Hippocampal formation (tissue), 2 donors: ENCODE measurements at places on chromosomes 3 and 15.

DNA sequence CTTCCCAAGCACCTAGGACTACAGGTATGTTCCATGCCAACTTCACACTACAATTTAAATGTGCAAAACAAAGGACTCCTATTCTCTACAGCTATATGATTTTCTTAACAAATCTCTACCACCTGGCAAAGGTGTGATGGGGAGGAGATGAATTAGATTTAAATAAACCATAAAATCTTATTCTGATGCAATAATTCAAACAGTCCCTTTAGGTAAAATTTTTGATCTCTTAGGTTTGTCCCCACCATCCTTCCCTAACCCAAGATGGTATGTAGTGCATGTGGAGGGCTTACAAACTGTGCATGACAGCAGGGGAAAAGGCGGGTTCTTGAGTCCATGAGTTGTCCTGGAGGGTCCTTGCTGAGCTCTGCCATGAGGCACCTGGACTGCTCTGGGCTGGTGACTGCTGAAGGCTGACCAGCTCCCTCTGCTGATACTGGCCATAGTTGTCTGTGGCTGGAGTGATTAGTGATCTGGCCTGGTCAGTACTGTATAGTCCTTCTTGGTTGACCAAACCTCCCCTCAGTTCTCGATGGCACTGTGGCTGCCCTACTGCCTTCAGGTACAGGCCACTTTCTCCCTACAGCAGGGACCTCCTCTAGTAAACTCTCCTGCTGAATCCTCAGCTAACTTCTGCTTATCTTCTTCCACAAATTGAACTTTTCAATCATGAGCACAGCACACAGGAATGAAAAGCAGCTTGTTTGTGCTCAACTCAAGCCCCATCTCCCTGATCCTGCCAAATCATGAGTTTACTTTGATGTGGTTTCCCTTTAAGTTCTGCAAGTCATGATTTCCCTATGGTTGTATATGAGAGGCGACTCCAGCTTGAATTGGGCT, 30.1 kb downstream of the CFAP161 start:
- no peak for DNase-seq

- no peak for DNase-seq
Measured at GRCh38 chr15:69664572-69665571, 212.3 kb downstream of the RPLP1 start.

GRCh38 chr3:105765308-105765639, 103.5 kb downstream of the CBLB start:
- DNase-seq = no peak

DNA sequence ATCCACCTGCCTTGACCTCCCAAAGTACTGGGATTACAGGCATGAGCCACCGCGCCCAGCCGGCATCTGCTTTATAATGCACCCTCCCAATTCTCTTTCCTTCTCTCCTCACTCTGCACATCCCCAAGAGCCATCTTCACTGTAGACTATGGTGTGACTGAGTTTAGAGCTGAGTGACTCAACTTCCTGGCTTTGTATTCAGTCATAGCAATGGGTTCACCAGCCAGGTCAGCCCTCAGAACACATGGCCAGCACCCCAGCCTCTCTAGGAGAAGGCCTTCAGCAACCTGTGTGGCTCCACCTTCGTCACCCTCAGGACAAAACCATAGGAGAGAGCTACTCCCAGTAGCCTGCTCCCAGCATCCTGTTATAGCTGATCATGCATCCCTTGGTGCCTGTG, 33.0 kb downstream of the ARID3B start:
- DNase-seq = no peak

GRCh38 chr3:141266797-141267555, 35.4 kb downstream of the PXYLP1 start:
- DNase-seq = no peak

GRCh38 chr15:84669726-84670125, 11.7 kb upstream of the NMB start:
- DNase-seq = no peak

- no peak for DNase-seq
Measured at GRCh38 chr3:17052363-17052762, 167.6 kb downstream of the PLCL2 start.

DNA sequence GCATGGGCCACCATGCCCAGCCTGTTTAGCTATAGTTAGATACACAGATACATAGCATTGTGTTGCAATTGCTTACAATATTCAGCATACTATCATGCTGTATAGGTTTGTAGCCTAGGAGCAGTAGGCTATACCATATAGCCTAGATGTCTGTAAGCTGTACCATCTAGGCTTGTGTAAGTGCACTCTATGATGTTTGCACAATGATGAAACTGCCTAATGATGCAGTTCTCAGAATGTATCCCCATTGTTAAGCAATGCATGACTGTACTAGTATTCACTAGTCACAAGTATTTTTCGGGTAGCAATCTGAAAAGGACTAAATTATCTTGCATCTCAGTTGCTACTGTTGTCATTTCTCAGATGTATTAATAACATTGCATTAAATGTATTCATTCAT, 16.0 kb downstream of the PIGB start:
- no peak for DNase-seq

GRCh38 chr3:16808393-16809107, 76.2 kb upstream of the PLCL2 start:
- DNase-seq = no peak

DNA sequence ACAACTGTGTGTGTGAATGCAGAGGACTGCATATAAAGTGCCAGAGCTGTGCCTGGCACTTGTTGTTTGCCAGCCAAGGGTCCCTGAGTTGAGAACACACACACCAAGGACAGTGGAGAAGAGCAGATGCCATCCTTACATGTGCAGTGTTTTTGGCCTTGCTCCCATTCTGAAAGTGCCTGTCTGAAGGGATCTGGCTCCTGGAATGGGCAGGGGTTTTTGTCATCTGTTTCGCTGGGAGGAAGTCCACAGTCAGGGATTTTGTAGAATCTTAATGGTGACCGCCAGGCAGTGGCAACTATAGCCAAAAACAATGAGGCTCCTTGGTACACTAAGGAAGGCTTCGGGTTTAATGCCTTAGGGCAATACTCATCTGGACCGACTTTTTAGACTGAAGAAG, 63.7 kb downstream of the DUT start:
- no peak for DNase-seq

GRCh38 chr3:195154793-195155535, 116.0 kb downstream of the XXYLT1 start:
- no peak for DNase-seq

DNA sequence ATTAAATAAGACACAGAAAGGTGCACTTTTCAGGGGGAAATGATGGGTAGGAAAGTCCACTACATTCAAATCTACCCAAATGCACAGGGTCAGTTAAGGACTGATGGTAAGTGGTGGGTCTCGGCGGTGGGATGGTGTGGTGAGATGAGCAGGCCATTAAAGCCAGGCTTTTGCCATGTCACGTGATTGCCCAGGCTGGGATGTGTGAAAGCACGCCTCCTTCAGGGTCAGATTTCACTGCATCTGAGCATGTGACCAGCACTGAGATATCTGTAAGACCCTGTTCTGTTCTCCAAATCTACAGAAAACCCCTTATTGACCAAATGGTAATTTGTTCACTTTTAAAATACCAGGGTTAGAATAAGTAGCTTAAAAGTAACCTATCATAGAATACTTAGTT, 301.5 kb downstream of the MEX3B start:
- no peak for DNase-seq

GRCh38 chr15:85757073-85757938, 37.4 kb downstream of the KLHL25 start:
- no peak for DNase-seq

GRCh38 chr15:42239528-42240182, 31.6 kb upstream of the VPS39 start:
- no peak for DNase-seq

DNA sequence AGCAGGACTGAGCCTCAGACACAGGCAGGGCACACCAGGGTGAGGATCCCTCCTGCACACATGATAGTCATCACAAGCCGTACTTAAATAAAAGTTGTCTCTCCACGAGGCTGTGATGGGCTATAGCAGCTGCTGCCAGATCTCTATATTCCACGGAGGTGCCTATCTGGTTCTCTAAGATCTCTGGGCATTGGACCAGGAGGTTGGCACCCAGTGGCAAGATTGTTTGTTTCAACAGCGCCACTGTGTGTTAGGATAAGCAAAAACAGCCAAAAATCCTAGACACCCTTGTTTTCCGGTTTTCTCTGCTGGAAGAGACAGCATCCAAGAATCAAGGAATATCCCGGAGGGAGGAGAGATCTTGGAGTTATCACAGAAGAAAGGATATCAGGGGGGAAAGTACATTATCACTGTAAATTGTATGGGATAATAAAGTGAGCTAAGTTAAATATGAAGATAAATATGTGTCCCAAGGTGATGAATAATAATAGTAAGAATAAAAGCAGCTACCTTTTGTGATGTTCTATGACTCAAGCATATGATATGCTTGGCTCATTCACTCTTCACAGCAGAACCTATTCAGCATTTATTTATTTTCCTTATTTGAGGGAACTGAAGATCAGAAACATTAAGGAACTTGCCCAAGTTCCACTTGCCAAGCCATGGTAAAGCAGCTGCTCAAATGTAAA, 90.6 kb upstream of the AKAP13 start:
- DNase-seq = no peak

DNA sequence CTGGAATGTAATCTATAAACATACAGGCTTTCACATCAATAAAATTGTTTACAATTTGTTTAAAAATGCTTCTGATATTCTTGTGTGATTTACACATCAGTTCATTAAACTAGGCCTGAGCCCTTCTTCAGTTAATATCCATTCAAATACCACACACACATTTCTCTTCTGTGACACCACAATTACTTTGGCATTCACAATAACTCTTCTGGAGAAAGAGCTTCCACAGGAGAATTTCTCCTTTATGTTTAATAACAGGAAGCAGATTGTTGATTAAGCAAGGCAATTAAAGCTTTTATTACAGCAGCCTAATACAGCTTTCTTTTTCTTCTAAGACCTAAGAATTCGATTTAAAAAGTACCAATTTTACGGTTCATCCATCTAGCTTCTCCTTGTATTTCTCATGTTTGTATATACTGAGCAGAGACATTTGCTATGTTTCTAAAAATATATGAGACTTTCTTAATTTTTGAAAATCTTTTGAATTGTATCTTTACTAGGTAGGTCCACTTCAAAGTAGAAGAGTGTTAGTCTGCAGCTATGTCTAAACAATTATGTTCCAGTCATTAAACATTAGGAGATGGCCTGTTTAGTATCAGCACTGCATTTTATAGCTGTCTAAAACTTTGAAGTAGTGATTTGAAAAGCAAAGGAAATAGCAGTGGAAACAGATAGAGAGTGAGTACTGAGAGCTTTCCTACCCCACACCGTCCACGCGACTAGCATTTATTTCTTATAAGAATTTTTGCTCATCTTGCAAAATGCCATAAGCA, 511.1 kb upstream of the UBE2E2 start:
- no peak for DNase-seq

GRCh38 chr3:43411429-43411828, 125.1 kb downstream of the SNRK start:
- DNase-seq = peak; percentile 24

- no peak for DNase-seq
Measured at GRCh38 chr15:89043031-89044002, 44.9 kb upstream of the ABHD2 start.

DNA sequence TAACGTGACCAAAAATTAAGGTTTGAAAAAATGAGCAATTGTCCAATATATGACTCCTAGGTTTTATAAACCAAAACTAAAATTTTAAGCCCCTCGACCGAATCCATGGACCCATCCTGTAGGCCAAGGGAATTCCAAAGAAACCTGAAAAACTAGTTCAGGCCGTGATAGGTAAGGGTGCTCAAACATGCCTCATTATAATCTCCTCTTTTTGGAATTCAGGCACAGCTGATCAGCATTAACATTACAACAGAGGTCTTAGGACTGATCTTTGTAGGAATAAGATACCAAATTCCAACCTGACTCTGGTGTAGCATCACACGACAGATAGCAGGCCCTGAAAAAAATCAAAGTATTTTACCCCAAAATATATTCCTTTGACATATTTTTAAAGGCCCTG, 155.7 kb downstream of the NEK10 start:
- no peak for DNase-seq

DNA sequence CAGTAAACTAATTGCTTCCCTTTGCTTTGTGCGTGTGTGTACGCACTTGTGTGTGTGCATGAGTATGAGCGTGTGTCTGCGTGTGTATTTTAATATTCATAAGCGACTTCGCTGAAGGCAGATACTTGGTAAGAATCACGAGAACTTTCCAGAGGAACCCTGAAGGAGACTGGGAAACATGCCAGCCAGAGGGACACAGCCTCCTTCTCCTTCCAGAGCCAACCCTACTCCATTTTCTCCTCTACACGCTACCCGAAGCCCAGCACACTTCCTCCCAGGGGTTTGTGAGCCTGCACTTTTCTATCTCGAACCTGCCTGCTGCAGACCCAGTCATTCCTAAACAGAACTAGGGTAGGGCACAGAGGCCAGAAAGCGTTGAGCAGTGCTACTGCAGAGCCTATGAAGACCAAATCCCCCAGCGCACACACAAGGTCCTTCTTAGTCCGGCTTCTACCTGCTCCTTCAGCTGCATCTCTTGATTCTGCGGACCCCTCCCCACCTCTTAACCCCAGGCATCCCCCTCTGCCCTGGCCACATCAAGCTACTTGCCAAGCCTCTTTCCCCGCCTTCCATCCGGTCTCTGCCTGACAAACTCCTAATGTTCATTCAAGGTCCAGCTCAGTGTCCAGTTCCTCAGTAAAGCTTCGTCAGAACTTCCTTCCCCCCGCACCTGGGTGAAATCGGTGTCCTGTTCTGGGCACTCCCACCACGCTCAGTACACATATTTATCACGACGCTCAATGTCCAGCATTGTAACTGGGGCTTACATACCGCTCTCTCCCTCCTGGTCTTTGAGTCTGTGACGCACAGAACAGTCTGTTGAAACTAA, 191.8 kb downstream of the FAM43A start:
- DNase-seq = no peak

- peak; percentile 35 for DNase-seq
Measured at GRCh38 chr15:64693134-64693533, 82.3 kb downstream of the RBPMS2 start.

DNA sequence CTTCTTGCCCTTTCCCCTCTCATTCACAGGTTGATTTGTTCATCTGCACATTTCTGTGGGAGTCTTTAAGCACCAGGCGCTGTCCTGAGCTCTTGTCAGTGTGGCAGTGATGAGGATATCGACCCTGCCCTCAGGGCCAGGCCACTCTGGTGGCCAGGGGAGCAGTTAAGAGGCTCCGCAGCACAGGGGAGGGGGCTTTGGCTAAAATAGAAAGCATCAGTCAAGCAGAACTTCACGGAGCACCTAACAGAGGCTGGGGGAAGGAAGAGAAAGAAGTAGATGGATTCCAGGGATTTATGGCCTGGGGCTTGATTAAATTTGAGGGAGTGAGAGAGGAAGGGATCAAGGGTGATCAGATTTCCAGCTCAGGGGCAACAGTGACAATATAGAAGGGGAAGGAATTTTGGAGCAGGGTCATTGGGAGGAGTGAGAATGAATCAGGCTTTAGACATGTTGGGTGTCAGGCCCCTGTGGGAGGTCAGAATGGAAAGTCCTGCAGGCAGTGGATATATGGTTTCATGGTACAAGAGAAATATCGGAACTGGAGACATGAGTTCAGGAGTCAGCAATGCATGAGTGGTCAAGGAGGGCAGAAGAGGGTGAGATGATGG, 73.0 kb upstream of the GLCE start:
- DNase-seq = no peak
